Head of caudate nucleus (tissue), 42 donors: ENCODE measurements at places on chromosomes 12 and 14.
A peak's percentile ranks its signal among the peaks of the same experiment; 100 is the strongest.

DNA sequence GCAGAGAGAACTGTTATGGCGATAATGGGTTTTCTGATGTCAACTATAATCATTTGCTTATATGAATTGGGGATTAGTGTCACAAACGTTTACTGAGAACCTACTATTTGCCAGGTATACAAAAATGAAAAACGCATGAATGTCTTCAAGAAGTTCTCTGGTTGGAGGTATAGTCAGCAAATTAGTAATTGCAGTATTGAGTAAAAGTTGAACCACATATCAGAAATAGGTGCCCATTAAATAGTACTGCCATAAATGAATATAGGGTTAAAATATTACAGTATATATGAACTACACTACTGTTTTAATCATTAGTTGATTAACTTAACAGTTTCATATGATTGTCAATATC, 60.0 kb downstream of the PTPRB start:
- DNase-seq = no peak

- DNase-seq = no peak
Observed at GRCh38 chr14:97120611-97121031, 323.4 kb downstream of the VRK1 start.

GRCh38 chr12:126554625-126555024, 1489.4 kb downstream of the AACS start:
- DNase-seq = no peak

GRCh38 chr12:60209933-60210332, 614.1 kb downstream of the SLC16A7 start:
- no peak for DNase-seq

- DNase-seq = no peak
Observed at GRCh38 chr12:213527-213932, 427 bp downstream of the SLC6A12 start.

GRCh38 chr12:1162081-1162760, 171.2 kb downstream of the ERC1 start:
- DNase-seq = no peak

GRCh38 chr14:76930549-76930948, 98.0 kb downstream of the IRF2BPL start:
- no peak for DNase-seq

DNA sequence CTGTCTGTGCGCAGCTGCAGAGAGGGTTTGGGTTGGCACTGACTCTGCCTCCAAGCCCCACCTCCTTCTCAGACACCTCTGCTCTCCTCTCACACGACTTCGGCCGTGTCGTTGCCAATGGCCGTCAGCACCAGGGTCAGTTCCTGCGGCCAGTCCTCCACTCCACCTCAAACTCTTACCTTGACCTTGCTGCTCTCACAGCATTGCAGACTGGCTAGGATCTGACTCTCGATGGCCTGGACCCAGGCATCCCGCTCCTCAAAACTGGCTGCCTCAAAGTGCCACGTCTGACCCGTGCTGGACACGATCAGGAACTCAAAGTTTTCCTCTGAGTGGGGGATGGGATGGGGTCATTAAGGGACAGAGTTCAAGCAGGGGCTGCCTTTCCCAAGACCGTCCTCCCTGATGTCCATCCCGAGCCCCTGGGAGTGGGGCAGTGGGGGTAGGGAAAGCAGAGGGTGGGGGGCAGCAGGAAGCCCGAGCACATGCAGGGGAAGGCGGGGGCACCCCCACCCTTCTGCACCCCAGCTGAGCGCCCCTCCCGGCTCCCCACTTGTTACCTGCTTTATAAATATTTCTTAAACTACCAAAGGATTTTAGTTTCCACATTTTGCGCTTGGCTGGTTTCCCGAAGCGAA, 10.7 kb downstream of the AGAP2 start:
- no peak for DNase-seq

- DNase-seq = no peak
Observed at GRCh38 chr12:87818441-87818840, 210.8 kb downstream of the C12orf50 start.

- no peak for DNase-seq
Observed at GRCh38 chr14:95515596-95516552, 576 bp downstream of the SYNE3 start.

DNA sequence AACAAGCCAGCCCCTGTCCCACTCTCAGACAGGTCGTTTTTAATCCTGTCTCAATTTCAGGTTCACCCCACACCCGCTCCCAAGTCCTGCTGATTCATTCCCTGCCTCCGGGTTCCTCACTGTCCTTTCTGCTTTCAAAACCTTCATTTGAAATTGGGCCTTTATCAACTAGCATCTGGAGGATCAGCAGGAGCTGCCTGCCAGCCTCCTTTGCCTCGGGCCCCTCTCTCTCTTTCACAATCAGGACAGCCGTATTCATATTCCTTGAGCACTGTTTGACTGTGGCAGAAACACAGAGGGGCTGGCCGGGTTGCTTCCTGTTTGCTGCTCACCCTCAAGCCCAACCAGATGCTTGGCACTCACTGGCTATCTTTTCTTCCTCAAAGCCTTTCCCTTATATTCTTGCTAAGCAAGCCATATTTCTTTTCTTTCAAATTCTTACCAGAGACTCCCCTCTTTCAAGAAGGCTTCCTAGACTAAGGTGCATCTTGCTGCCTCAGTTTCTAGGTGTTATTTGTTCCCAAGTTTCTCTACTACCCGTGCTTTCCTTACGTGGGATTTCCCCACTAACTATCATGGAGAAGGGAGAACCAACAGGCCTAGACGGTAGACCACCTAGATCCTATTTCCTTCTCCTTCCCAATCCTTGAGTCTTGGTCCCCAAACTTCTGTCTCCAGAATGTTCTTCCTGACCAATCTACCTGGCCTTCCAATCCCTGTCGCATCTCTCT, 3.0 kb downstream of the GALNT6 start:
- DNase-seq = no peak

DNA sequence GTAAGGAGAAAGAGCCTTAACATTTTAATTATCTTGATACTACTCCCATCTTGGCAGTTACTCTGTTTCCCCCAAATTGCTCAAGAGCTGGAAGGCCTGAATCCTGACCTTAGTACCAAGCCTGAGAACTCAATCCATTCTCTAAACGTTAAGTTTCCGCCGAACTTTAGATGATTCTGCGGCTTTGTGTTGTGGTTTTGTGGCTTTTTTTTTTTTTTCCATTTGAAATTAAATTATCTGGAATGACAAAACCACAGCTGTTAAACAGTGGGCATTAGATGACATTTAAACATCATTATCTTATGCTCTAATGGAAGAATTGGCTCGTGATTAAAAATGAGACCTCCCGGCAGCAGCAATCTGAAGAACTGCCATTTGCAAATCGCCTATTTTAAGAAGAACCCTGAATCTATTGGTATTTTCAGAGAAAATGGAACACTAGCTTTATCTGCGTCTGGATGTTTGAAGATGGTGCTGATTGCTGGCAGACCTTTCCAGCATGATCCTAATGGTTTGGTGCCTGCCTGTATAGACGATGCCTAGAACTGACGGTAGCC, 38.4 kb downstream of the TMEM132C start:
- no peak for DNase-seq

DNA sequence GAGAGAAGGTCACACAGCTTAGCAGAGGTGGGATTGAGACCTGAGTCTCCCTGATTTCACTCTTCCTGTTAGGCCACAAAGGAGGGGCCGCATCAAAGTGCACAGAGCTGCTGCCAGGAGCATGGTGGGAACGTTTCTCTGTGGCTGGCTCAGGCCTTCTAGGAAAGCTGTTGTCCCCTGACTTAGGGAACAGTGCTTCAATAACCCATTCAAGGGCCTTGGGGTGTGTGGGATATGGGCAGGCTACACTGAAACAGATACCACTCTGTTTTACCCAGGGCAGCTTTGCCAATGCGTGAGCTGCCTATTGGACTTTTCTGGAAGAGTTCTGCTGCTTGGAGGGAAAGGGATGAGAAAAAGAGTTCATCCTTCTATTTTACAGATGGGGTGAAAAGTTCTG, 110.0 kb downstream of the ADCK1 start:
- DNase-seq = peak; percentile 25

DNA sequence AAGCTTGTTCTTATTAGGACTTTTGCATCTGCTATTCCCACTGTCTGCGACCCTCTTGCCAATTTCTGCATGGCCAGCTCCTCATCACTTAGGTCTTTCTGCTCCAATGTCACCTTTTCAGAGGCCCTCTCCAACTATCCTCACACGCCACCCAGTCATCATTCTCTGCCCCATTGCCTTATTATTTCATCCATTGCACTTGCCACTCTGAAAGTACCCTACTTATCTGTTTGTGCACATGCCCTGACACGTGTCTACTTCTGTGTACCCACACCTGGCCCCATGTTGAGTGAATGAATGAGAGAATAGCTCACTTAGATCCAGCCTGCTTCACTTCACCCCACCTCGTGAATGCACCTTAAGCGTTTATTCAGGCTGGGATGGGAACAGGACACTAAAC, 218.7 kb upstream of the TBX3 start:
- no peak for DNase-seq

DNA sequence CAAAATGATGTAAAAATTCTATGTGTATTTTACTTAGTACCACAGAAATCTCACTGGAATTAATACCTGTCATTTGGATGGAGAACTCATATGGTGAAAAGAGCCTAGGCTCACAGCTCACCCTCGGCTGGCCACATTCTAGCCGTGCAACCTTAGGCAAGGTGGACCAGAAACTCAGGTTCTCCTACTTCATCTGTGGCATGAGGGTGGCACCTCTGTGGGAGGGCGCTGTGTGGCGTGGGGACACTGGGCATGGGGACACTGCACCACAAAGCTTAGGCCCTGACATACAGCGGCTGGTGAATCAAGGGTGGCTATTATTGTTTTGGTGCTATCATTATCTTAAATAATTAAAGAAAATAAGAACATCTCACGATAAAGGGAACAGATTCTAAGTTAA, 47.1 kb downstream of the EML1 start:
- DNase-seq = no peak

GRCh38 chr12:53782093-53782703, 30.4 kb upstream of the CISTR start:
- no peak for DNase-seq

- DNase-seq = no peak
Observed at GRCh38 chr14:103801459-103801858, 45.9 kb downstream of the PPP1R13B start.

DNA sequence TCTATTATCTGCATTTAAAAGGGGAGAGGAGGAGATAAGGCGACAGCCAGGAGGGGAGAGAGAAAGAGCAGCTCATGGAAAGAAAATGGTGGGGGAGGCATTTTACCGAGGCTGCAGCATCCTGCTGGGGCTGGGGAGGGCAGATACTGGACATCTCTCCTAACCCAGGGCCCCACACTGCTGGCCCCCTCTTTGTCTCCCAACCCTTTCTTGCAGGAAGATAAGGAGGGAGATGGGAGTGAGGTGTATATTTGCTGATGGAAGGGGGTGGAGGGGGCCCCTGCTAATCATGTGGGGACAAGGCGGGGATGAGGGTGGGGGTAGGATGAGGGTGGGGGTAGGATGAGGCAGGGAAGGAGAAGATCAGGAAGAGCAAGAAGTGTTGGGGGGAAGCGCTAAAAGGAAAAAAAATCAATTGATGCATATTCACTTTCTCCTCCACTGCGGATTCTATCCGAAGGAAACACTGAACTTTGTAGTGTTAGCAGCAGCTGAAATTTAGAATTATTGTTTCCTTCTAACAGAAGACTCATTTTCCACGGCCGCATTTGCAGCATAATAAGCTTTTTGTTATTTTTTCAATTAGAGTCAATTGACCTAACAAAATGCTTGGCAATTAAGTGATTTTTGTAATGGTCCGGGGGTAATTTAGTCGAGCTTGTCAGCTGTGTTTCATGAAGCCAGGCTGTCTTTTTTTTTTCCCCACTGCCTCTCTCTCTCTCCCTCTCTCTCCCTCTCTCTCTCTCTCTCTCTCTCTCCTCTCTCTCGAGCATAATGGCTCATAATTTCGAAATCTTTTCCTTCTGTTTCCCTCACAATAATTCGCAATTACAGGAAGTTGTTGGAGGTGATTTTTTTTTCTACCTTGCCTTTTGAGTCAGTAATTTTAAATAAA, 1134.6 kb downstream of the BCL11B start:
- DNase-seq = no peak

DNA sequence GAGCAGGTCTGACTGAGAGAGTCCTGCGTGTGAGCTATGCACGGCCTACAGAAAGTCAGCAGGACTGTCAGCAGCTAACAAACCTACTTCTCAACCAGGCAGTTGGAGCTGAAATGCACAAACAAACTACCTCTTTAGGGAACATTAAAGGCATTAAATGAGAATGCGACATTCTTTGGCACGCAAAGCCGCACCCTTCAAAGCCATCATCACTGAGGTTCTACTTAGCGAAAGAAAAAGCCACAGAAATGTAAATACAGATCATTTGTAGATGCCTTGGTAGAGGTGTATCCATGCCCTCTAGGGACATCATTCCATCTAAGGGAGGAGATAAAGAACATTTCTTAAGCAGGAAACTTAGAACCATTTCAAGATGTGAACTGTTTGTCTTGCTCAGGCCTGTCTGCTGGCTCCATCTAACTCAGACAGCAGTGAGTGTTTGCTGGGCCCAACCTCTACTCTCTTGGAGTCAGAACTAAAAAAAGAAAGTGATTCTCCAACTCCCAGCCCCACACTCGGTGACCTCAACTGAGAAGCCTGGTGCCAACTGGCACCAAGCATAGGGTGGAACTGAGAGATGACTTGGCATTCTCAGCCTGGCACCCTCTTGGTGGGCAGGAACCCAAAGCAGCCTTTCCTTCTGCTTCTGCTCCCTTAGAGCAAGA, 63.5 kb upstream of the MBIP start:
- DNase-seq = peak; percentile 14

DNA sequence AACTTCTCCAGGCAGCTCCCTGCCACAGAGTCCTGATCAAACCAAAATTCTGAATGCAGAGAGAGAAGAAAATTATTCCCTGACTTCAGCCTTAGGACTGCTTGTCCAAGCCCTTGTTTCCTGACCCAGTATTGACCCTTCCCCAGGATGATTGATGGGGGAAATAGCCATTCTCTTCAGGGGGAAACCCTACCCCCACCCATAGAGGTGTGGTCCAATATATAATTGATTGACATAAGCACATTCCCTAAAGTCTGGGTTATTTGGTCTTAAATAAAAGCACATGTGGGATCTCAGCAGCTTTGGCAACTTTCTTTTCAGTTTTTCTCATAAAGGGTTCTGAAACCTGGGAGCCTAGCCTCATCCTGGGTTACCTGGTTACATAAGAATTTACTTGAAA, 201.2 kb upstream of the DDHD1 start:
- no peak for DNase-seq

GRCh38 chr14:101985957-101986356, 21.6 kb downstream of the DYNC1H1 start:
- no peak for DNase-seq

DNA sequence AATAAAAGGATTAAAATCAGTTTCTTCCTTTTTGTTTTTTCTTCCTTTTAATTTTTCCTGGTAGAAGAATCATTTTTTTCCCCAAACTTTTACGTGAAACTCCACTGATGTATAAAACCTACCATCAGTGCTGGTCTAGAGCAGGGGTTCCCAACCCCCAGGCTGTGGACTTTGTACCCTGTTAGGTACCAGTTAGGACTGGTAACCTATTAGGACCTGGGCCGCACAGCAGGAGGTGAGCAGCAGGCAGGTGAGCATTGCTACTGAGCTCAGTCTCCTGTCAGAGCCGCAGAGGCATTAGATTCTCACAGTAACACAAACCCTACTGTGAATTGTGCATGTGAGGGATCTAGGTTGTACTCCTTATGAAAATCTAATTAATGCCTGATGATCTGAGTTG, 10.1 kb downstream of the SMCO2 start:
- DNase-seq = no peak
